Coronary artery (tissue), 2 donors: ENCODE measurements at places on chromosomes 3 and 15.

GRCh38 chr15:97875513-97876280, 84.8 kb upstream of the ARRDC4 start:
- DNase-seq: no peak

GRCh38 chr3:137020315-137020714, 62.5 kb downstream of the IL20RB start:
- no peak for DNase-seq

DNA sequence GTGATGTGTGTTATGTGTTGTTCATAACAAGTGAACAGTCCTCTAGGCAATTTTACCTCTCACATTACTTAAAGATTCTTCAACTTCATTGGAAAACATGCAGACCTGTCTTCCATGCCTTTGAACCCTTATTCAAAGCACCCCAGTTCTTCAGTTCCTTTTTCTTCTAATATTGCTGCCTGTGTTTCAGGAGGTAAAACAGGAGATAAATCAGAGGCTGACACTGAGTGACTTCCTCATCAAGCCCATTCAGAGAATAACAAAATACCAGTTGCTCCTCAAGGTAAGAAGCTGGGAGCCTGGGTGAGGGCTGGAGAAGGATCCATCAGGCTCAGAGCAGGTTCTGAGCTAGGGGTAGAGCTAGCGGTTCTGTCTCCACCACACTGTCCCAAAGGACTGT, 71.1 kb upstream of the UMPS start:
- DNase-seq: no peak

DNA sequence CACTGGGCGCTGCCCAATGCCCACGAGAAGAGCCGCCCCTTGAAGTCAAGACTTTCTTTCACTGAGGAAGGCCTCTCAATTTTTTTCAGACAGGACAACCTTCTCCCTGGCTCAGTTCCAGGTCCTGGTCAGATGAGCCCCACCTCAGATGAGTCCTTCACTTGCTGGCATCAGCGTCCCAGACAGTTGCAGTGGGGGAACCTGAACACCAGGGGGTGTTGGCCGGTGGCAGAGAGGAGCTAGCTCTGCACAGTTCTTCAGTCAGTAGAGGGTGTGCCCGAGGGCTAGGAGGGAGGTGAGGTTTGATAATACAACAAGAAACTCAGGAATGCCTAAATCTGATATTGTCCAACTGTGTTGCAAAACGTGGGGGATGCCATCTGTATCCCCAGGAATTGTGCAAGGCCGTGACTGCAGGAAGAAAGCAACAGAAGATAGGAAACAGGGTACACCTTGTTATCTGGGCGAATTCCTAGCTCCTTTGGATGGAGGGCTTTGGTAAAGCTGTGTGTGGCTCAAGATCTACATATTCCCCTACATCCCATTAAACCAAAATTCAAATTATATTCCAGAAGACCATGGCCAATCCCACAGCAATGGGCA, 34.3 kb downstream of the CCR3 start:
- DNase-seq: no peak

DNA sequence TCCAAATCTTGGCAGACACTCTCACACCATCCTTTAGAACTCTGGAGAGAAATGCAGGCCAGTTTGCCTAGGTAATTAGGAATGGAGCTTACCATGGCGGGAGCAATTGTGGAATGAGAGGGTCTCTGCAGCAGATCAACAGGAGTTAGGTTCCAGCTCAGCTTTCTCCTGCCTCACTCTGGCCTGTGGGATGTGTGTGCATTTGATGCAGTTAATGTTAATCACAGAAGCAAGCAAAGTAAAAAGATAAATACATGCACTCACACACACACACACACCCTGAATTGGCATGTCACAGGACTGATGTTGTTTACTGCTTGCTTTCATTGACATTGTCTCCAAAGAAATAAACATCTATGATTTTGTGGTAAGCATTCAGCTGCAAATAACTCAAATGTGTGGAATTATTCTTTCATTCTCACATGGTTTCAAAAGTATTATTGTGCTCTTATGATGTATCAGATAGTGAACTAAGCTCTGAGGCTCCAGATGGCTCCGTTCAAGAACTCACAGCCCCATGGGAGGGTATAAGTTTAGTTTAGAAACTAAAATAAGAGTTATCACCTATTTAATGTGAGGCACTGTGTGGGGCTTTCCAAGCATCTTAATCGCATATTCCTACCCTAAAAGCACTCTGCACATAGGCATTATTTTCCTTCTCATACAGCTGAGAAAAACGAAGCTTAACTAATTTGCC, 31.3 kb upstream of the BFSP2 start:
- no peak for DNase-seq

- DNase-seq: no peak
These were observed 78.3 kb upstream of the ALDH1A3 start for GRCh38 chr15:100801256-100801900.

GRCh38 chr3:117443014-117443413, 733.4 kb downstream of the TUSC7 start:
- no peak for DNase-seq

DNA sequence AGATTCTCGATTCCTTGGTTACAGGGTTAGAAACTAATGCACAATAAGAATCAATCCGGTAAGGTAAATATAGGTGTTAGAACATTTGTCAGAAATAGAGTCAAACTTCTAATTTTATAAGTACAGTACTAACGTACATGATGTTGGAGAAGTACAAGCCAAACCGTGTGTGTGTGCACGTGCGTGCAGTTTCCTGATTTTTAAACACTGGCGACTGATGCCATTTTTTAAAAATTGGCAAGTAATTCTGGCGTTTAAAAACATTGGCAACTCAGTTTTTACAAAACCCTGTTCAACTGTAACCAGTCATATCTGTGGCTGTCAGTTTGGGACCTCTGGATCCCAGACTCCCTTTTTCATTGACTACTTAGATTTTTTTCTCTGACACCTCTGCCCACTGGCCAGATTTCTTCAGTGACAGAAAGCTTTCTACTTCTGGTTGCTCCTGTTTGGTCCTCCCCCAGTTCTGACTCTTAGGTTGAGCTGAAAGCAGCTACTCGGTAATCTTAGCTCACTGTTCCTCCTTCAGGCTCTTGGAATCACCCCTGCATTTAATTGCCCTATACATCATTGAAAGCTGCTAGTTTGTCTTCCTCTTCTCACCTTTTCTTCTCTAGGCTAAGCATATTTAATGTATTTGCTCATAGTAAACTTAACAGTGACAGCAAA, 843 bp downstream of the ATG7 start:
- no peak for DNase-seq

DNA sequence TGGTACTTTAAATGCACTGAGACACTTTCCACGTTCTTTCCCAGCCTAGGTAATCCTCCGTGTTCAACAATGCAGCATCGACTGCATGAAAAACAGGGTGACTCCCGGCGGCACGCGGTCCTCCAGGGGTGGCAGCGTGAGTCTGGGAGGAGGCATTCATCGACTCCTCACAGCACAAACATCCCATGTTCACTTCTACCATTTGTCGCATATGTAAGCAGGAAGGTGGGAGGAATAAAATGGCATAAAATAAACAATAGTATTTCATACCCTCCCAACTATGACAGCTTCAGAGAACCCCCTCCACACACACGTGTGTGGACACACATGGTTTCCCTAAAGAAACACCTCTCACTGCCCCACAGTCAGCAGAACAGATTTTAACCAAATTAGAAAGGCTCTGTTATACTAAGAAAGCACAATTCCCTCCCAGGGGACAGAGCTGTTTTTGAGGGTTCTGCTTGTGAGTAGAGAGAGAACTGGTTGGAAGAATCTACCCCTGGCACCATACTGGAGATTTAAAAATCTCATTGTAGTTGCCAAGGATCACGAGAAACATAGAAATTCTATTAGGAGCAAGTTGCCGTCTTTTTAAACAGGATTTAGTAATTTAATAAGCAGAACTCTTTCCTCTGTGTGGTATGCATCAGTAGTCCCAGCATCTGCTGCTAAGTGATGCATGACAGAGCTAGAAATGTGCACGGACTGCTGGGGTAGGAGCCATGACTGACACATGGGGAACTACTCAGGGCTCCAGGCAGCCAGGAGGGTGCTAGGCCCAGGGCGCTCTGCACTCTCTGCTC, 6.0 kb downstream of the FAM43A start:
- no peak for DNase-seq

DNA sequence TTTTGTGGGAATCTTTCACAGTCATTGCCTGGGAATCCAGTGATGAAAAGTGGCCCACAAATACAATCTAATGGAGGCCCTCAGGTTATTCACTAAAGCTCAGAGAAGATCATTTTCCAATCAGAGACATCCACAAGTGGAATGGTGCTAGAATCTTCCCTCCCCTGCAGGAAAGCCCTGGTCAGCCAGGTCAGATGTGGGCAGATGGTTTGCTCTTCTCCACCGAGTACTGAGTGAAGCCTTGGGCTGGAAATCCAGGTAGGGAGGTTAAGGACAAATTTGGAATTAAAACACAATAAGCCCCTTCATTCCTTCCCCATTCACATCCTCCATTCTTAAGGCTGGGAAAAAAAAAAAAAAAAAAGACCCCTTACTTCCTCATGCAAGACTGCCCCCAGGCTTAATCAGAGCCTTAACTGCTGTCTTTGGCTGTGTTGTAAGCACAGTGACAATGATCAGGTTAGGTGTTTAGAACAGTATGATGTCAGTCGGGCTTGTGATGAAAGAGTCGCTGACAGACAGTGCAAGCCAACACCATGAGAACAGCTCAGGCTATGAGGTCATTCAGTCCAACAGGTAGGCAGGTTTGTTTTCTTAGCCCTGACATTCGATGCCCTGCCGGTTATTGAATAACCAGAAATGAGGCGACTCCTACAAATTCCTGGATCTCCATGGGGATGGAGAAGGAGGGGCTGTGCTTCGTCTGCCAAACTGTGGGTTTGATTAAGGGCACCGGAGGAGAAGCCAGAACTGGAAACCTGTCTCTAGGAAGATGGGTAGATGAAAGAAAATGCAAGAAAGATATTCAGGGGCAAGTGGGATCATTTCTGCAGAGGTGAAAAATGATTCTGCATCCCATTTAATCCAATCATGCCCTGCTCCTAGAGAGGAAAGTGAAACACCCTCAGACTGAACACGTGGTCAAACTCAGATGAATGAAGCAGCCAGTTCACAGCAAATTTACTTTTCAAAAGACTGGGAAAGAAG, 23.5 kb upstream of the HES1 start:
- DNase-seq: no peak

GRCh38 chr15:64029633-64030032, 16.7 kb downstream of the DAPK2 start:
- no peak for DNase-seq

GRCh38 chr3:10398341-10398740, 77.4 kb upstream of the SEC13 start:
- DNase-seq: no peak

DNA sequence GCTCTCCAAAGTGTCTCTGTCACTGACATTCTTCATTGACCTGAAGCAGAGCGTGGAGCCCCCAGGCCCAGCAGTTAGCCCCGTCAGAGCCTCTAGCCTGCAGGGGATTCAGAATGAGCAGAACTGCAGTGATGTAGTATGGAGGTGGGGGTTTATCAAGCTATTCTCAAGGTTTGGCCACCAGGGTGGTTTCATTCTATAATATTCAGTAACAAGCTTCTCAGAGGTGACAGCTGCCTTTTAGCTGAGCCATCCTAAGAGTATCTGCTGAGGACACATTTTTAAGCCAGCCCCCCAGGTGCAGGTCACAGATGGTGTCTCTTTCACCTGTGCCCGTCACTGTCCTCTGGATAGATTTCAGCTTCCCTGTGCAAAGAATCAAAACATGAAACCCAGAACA, 31.9 kb downstream of the CMTM7 start:
- no peak for DNase-seq

DNA sequence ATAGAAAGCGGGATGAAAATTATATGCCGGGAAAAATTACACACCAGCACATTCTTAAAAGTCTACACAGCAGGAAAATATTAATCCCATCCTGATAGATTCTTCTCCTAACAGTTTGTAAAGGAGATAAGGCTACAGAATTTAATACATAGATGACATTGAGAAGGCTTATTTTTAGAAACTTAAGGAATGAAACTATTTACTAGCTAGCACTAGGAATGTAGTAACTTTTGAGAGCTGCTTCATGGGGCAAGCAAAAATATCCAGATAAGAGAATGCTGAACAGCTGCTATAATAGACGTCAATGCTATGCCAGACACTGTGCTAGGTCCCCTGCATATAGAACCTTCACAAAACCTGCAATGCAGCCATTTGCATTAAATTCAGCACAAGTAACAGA, 912.7 kb upstream of the NR2F2 start:
- no peak for DNase-seq

- no peak for DNase-seq
These were observed 27.1 kb upstream of the VPS8 start for GRCh38 chr3:184784731-184785500.

- DNase-seq: no peak
These were observed 1.3 kb downstream of the AP2M1 start for GRCh38 chr3:184175981-184176376.

DNA sequence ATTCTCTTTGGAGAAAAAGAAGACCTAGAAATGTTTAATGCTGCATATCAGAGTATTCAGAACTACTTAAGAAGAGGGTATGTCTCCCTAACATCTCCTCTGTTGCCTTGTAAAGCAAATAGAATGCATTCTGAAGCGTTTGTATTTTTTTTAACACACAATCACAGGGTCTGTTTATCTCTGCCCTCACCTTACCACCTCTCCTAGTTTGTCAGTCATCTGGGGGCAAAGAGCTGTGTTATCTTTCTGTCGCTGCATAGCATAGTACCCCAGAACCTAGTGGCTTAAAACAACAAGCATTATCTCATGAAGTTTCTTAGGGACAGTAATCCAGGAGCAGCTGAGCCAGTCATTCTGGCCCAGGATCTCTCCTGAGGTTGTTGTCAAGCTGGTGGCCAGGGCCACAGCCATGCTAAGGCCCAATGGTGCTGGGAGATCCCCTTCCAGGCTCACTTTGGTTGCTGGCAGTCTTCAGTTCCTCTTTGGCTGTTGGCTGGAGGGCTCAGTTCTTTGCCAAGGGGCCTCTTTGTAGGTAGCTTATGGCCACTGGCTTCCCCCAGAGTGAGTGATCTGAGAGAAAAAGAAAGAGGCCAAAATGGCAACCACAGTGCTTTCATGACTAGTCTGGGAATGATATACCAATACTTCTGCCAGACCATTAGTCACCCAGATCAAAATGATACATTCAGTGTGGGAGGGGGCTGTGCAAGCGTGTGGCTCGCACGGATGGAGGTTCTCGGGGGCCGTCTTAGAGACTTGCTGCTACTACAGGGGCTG, 17.8 kb downstream of the EDEM1 start:
- no peak for DNase-seq

- no peak for DNase-seq
These were observed 30.4 kb upstream of the UBE2E1 start for GRCh38 chr3:23775254-23775909.

- no peak for DNase-seq
These were observed 123.6 kb upstream of the VEPH1 start for GRCh38 chr3:157626817-157627216.

- no peak for DNase-seq
These were observed 234.0 kb downstream of the RBMS3 start for GRCh38 chr3:29514912-29515311.

- no peak for DNase-seq
These were observed 63.1 kb upstream of the BOC start for GRCh38 chr3:113148284-113148683.

GRCh38 chr3:138451595-138452162, 17.3 kb downstream of the ESYT3 start:
- peak; percentile 50 for DNase-seq

GRCh38 chr15:75349851-75350588, 3.2 kb downstream of the NEIL1 start:
- no peak for DNase-seq

- no peak for DNase-seq
These were observed 15.6 kb downstream of the TMEM158 start for GRCh38 chr3:45210308-45211041.

GRCh38 chr3:190252080-190252479, 70.2 kb downstream of the CLDN1 start:
- DNase-seq: no peak

- no peak for DNase-seq
These were observed 72.0 kb downstream of the LARS2 start for GRCh38 chr3:45460361-45460760.
